K562 (cell line): ENCODE measurements at places on chromosomes 6 and 20. TPM values are rescaled to one million over a fixed set of nuclear protein-coding genes. Genes with fewer than 3 reads are reported as not detected.

DNA sequence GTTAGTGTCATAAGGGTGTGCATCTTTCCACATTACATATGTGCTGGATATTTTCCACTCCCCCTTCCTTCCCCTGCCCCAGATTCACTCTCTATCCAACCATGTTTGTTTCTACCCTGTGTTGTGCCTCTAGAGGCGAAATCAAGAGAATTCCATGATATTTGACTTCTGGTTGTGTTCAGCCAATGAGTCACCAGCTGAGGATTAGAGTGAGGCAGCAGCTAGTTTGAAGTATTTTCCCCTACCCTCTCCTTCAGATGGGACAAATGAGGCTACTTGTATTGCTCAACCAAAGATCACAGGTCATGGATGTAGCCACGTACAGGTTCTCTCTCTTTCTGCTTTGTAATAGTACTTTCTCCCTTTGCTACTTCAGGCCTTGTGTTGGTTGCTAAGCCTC lies 24.5 kb upstream of the OR2J2 start:
- no peak for DNase-seq

DNA sequence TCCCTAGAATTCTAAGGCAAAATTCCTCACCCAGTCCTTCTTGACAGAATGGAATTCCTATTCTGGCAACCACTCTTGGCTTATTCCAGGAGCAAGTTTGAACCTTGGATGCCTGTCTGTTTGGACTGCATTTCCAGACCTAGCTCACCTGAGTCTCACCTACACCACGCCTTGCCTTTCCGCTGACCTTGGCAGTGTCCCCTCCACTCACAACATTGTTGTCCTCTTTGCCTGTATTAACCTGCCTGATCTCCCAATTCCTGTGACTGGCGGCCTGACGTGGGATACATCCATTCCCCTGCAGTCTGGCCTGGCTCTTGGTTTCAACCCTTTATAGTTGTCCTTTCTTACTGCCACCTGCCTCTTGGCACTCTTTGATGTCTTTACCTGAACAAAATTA lies 281.4 kb upstream of the SOX4 start:
- DNase-seq = no peak

DNA sequence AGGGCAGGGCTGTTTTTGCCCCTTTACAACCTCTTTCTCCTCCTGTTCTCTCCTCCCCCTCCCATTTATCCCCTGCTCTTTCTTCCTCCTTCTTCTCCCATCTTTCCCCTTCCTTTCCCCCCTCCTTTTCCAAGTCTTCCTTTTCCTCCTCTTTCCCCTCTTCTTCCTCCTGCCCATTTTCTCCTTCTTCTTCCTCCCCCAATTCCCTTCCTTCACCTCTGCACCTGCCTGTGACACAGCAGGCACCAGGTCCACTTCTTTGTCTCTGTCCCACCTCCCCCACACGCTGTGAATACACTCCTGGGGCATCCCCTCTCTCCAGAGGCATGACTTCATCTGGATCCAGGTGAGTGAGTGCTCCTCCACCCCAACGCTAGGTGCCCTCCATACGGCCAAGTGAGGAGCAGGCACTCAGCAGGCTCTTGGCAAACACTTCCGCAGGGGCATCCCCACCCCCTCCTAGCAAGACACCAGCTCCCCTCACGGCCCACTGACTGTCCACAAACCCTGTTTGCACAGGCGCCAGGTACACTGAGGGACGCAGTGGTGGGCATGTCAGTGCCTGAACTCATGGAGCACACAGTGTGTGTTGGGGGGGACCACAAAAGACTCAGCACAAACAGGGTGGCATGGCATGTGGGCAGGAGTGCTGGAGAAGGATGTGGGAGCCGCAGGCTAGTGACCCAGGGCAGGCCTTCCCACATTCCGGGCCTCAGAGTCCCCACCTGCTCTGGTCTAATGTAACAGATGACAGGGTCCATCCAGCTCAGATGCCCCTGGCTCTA lies 10.7 kb upstream of the TLDC2 start:
- DNase-seq = no peak

Gene CTNNBL1
- total RNA-seq = 48.6 and 55.1 TPM in 2 replicates

Gene SALL4
- total RNA-seq = 0.07 and 0.11 TPM in 2 replicates
